ENCODE measurements at places on chromosomes 12 and 14. TPM values are rescaled to one million over a fixed set of nuclear protein-coding genes. Genes with fewer than 3 reads are reported as not detected.

DNA sequence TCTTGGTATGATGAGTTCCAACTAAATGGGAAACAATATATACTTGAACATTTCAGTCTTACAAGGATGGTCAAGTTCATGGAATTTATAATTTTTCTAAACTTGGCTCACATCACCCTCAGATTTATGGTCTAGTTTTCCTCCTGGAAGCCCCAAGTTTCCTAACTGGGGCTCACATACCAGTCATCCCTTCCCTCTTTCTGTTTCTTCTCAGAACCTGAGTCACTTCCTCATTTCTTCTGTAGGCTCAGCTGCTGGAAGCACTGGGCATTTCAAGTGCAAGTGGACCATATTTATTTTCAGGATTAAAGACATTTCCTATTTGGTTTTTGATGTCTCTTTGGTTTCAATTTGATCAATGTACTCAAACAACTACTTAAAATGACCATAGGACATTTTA lies 55.4 kb downstream of the GRIP1 start:
- DNase-seq = no peak

GRCh38 chr12:22416801-22417200 lies 82.3 kb upstream of the ST8SIA1 start:
- no peak for DNase-seq

DNA sequence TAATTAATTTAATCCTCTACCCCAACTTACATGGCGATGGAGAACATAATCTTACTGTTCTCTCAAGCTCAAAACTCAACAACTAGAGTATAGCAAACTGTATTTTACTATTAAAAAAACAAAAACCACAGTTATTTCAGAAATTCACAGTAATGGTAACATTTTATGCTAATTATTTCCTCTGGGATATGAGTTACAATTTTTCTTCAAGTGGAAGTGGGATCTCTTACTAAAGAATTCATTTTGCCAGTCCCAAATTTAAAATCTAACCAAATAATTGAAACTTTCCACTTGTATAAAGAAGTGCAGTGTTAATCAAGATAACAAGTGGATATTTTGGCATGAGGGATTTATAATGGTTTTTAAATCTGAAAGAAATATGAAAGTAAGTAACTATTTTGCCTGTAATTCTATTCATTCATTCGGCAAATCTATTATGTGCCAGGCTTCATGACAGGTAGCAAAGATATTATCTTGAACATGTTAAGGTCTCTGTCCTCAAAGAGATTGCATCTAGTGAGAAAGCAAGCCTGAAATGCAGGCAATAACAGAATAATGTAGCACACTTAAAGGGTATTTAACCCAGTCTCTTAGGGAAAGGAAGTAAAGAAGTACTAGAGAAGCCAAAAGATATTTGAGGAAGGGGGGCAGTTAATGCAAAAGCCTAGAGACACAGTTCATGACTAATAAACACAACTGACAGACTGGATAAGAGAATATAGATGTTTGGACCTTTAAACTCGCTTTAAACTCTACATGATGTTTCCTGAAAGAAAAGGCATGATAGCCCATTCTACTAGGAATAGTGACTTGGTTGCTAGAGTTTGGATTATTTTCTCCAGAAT lies 44.0 kb downstream of the TAOK3 start:
- DNase-seq = no peak

DNA sequence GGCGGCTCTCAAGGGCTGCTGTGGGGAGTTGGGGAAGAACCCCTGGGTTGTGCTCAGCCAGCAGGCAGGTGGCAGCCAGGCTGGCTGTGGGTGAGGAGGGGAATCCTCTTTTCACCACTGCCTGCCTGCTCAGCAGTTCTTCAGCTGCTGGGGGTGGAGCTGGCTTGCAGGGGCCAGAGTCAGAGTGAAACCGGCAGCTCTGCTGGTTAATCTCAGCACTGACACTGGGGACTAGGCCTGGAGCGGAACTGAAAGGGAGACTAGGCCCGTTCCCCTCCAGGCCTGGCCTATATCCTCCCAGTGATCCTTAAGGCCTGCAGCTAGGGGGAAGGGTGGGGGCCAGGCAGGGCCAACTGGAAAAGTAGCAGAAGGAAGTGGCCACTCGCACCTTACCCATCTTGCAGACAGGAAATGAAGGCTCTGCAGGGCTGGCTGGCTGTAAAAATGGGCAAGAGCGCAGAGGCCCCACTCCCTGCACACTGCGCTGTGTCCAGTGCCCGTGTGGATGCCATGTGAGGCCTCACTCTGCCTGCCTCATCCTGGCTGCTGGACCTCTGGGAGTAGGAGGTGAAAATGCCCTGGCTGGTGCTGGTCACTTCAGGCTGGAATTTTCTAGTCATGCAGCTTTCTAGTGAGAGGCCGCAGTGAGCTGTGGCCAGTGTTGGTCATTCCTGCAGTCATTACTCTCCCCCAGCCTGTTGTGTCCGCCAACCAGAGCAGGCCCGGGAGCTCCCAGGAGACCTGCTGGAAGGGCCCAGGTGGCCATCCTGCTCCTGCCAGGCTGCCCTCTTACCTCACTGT lies 39.4 kb downstream of the SH2B3 start:
- DNase-seq = peak; percentile 80

GRCh38 chr14:98219638-98220037 lies 1052.4 kb downstream of the BCL11B start:
- no peak for DNase-seq

DNA sequence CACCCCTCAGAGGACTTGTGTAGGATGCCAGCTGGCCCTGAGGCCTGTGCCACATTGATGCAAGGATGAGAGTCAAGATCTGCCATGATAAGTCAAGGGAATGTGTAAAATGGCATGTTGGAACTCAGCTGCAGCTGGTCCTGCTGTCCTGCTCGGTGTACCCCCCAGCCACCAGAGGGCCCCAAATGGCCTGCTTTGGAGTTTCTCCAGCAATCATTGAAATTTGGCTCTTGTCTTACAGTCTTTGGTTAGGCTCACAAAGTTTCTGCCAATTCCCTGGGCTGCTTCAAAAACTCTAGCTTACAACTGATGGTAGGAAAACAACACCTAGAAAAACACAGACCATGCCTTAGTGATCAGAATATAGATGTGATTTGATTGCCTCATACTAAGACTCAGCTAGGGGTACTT lies 76.8 kb downstream of the HSD17B6 start:
- peak; percentile 47 for DNase-seq

DNA sequence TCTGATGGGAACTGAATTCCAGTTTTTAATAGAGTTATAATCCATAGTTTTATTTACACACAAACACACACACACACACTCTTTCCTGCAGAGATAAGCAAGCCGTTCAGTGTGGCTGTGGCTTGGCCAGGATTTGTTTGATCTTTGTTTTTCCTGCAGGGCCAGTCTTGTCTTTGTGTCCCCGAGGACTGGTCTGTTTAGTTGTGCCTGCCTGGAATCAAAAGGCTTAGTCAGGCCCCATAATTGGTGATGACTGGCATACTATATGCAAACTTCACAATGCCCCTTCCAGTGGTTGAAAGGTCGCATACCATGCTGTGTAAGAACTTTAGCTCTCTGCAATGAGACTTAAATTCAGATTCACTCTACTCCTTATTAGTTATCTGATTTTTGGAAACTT lies 26.0 kb downstream of the WBP11 start:
- peak; percentile 46 for DNase-seq

Gene LMO3
- total RNA-seq = 55.1 TPM

Gene ABCC9
- total RNA-seq = 6.7 TPM

DNA sequence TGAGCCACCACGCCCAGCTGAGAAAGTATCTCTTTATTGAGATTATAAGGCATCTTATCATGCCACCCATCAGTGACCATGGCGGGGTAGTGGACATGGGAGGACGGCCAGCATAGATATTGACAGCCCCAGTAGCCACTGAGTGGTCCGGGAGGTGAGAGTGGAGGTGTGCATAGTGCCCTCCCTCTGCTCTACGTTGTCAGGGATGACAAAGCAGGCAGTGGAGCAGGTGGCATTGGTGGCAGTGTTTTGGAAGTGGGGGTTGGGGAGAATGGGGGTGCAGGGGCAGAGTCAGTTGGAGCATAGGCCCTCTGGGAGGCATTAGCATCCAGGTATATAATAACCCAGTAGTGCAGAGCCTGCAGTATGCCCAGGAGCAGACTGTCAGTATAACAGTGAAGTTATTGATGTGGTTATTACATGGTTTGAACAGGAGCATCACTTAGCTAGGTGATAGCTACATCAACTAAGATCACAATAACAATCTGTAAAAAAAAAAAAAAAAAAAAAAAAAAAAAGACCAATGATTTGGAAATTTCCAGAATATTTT lies 41.1 kb downstream of the GNG2 start:
- no peak for DNase-seq

GRCh38 chr12:131720921-131721320 lies 10.0 kb downstream of the SFSWAP start:
- DNase-seq = no peak

Gene AMDHD1
- total RNA-seq = not detected

Gene ESPL1
- total RNA-seq = 31.8 TPM

GRCh38 chr12:108321688-108322087 lies 17.4 kb downstream of the CMKLR1 start:
- no peak for DNase-seq

Gene SMIM41
- total RNA-seq = not detected

DNA sequence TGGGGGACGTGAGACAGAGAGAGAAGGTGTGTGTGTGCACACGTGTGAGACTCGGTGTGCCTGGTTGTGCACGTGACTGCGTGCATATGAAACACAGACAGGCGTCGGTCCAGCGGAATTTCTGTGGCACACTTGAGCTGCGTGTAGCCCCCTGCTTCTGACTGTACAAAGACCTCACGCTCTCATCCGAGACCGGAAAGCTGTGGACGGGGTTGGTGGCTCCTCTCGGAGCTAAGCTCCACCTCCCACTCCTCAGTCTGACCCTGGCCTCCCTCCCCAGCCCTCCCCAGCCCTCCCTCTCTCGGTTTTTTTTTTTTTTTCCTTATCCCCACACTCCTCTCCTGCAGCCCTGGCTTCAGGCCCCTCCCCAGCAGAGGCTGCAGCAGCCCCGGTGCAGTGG lies 8.3 kb upstream of the C14orf180 start:
- DNase-seq = no peak

DNA sequence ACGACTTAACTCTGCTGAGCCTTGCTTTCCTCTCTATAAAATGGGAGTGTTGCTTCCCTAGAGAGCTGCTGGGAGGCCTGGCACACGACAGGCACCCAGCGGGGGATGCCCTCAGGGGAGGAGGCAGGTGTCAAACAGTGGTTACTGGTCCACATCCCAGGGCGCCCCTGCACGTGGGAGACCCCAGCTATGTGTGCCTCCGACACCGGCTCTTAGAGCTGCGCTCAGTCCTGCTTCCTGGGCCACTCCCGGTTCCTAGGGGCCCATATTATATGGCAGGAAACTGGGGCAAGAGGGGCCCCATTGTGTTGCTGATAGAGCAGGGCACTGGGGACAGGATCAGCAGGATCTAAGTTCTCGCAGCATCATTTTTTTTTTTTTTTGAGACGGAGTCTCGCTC lies 47.3 kb downstream of the CHGA start:
- DNase-seq = no peak

GRCh38 chr12:129208566-129208965 lies 355.3 kb downstream of the GLT1D1 start:
- DNase-seq = no peak

GRCh38 chr12:48997719-48998496 lies 1.3 kb downstream of the DDN start:
- DNase-seq = peak; percentile 63

DNA sequence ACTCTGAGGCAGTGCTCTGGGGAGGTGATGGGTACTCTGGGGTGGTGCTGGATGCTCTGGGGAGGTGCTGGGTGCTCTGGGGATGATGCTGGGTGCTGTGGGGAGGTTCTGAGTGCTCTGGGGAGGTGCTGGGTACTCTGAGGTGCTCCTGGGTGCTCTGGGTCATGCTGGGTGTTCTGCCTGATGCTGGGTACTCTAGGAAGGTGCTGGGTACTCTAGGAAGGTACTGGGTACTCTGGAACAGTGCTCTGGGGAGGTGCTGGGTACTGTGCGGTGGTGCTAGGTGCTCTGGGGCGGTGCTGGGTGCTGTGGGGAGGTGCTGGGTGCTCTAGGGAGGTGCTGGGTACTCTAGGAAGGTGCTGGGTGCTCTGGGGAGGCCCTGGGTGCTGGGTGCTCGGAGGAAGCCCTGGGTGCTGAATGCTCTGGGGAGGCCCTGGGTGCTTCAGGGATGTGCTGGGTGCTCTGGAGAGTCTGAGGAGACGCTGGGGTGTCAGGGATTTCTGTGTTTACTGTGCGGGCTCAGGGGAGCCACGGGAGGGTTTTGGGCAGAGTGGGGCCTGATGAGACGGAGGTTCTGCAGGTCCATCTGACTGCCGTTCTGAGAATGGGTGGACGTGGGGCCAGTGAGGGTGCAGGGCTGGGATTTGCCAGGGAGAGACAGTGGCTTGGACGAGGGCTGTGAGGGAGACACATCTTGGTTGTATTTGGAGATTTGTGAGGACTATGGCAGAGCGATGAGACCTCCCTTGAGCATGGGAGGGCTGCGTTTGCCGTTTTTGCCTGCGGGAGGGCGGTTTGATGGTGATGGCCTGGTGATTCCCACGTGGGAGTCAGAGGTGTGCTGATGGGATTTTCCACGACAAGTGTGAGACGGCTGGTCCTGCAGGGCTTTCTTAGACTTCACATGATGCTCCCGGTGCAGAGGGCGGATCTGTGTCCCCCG lies 30.0 kb downstream of the MMP17 start:
- DNase-seq = no peak

DNA sequence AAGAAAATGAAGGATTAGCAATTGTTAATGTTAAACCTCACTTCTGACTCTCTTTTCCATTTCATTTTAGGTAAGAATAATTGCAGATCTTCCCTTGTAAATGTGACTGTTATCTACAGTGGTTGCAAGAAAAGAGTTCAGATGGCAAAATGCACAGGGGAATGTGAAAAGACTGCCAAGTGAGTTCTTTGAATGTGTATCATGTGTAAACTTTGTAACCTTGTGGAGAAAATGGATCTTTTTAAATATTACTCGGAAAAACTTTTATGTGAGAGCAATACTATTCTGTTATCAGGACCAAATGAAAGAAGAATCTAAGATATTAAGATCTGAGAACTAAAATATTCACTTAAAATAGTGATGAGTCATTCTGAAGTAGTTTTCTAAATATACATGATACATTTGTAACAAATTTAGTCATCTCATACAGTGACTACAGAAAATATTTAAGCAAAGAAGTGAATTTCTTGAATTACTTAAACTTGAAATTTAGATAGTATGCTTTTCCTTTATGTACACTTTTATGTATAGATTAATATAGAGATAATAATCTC lies 122.5 kb upstream of the CNTN1 start:
- no peak for DNase-seq

- DNase-seq = no peak
Measured at GRCh38 chr12:50111395-50111692, 692 bp upstream of the COX14 start.
